ENCODE measurements at places on chromosomes 3 and 15.

- DNase-seq: no peak
Observed at GRCh38 chr3:4898454-4899313, 80.6 kb upstream of the BHLHE40 start.

GRCh38 chr15:57676585-57676984, 29.9 kb upstream of the POLR2M start:
- DNase-seq: no peak

GRCh38 chr3:100789579-100789978, 80.3 kb downstream of the TFG start:
- no peak for DNase-seq

- DNase-seq: no peak
Observed at GRCh38 chr15:45182996-45183395, 4.8 kb downstream of the SHF start.

Data from left lung (tissue), 14 donors.